ENCODE measurements at places on chromosomes 5 and 9. TPM values are rescaled to one million over a fixed set of nuclear protein-coding genes. Genes with fewer than 3 reads are reported as not detected.

CFAP90 gene
- total RNA-seq: 13.4 TPM

ZBTB26 gene
- 10.4 TPM for total RNA-seq

ANKS6 gene
- total RNA-seq: 6.7 TPM

PCDHGA12 gene
- total RNA-seq: 7.4 TPM

ESM1 gene
- total RNA-seq: 2.3 TPM

IRGM gene
- total RNA-seq: not detected

KIF20A gene
- 7.6 TPM for total RNA-seq

PCDHB15 gene
- total RNA-seq: 22.6 TPM

NR2F1 gene
- total RNA-seq: 115 TPM

C6 gene
- total RNA-seq: 1.6 TPM

WNT8A gene
- 0.23 TPM for total RNA-seq

C7 gene
- total RNA-seq: 3.9 TPM

ANXA2R gene
- 1.6 TPM for total RNA-seq

CKMT2 gene
- 4.2 TPM for total RNA-seq

SREK1IP1 gene
- 29.3 TPM for total RNA-seq

ZFR gene
- total RNA-seq: 148 TPM

GABRB2 gene
- total RNA-seq: 117 TPM

TAS2R1 gene
- not detected for total RNA-seq
